ENCODE measurements at places on chromosomes 1 and 21. TPM values are rescaled to one million over a fixed set of nuclear protein-coding genes. Genes with fewer than 3 reads are reported as not detected.

The EPHA2 gene
- total RNA-seq: 36.9 TPM

The CFAP74 gene
- 2.6 TPM for total RNA-seq

The PLA2G5 gene
- 5.5 TPM for total RNA-seq

The AQP10 gene
- 0.34 TPM for total RNA-seq

The TTC13 gene
- total RNA-seq: 15.2 TPM

The NBPF6 gene
- total RNA-seq: not detected

Data from left lung (tissue), 14 donors.